ENCODE measurements at places on chromosomes 16 and 17.

- DNase-seq = no peak
Measured at GRCh38 chr17:75979705-75980187, 706 bp downstream of the TEN1 start.

DNA sequence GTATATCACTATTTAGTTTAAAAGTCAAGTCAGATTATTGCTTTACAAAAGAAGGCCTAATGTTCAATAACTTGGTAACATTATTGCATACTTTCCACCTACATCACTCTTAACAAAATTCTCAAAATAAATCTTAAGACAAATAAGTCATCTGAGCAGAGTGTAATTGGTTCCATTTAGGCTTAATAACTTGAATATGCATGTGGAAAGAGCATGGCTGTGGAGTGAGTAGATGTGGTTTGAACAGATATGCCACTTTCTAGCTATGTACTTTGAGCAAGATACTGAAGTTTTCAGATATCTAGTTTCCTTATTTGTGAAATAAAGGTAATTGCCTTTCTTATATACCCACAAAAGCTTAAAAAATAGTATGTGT, 6.7 kb upstream of the EVI2A start:
- DNase-seq = no peak

DNA sequence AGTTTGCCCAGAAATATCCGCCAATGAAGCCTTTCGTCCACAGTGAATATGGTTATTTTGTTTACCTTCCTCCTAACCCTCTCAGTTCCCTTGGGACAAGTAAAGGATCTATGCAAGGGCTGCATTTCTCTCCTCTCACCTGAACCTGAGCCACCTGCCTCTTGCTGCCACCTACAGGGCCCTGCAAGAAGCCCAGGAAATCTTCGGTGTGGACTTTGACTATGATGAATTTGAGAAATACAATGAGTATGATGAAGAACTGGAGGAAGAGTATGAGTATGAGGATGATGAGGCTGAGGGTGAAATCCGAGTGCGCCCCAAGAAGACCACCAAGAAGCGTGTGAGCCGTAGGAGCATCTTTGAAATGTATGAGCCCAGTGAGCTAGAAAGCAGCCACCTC, 14.0 kb downstream of the SUPT6H start:
- no peak for DNase-seq

GRCh38 chr16:56935201-56935600, 3.3 kb downstream of the HERPUD1 start:
- DNase-seq = no peak

GRCh38 chr17:72613396-72613795, 479.1 kb downstream of the SLC39A11 start:
- no peak for DNase-seq

GRCh38 chr17:79720705-79721292, 9.9 kb upstream of the ENPP7 start:
- no peak for DNase-seq

DNA sequence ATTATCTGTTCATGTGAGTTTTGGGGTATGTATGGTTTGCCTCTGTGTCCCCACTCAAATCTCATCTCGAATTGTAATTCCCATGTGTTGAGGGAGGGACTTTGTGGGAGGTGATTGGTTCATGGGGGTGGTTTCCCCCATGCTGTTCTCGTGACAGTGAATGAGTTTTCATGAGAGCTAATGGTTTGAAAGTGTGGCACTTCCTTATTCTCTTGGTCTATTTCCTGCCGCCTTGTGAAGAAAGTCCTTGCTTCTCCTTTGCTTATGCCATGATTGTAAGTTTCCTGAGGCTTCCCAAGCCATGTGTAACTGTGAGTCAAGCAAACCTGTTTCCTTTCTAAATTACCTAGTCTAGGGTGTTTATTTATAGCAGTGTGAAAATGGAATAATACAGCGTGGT, 128.1 kb upstream of the HS3ST4 start:
- DNase-seq = no peak

DNA sequence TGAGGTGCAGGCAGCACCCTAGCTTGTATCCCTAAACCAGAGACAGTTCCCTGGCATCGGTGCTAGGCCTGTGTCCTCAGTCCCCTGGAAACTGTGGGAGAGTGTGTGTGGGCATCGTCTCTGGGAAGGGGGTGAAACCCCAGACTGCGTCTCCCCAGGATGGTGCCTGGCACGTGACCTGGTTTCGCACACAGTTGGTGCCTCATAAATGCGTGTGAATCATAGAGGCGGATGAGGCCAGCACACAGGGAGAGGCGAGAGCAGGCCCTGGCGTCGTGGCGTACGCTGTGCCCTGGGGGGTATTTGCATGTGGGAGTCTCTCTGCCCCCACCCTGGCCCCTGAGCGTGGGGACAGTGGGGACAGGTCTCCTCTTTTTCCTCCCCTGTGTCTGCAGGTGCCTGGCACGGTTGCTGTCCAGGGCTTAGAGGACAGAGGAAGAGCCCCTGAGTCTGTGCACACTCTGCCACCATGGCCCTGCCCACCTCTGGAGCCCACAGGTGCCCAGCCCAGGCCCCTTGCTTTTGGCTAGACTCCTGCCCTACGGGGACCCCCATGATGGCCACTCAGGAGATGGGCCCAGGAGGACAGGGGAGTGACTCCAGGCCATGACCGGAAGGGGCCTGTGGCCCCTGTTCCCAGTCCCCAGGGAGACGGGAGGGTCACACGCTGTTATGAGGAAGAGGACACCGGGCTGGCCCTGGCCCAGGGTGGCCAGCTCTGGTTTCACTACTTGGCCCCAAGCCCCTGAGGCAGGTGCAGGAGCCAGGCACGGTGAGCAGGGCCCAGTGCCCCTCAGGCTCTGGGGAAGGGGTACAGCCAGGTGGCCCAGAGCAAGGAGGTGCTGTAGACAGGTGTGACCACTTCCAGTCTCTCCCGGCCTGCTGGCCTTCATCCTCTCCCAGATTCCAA, 1.3 kb upstream of the FSCN2 start:
- no peak for DNase-seq

All from NCI-H2081 treated with DMSO at 0.1 percent for 48 hours (cell line).